RPMI7951 (cell line): ENCODE measurements at places on chromosomes 6 and 20.

- peak; percentile 78 for DNase-seq
Observed at GRCh38 chr6:13908955-13909381, 15.8 kb upstream of the RNF182 start.

GRCh38 chr6:31861919-31862343, 690 bp downstream of the NEU1 start:
- no peak for DNase-seq

DNA sequence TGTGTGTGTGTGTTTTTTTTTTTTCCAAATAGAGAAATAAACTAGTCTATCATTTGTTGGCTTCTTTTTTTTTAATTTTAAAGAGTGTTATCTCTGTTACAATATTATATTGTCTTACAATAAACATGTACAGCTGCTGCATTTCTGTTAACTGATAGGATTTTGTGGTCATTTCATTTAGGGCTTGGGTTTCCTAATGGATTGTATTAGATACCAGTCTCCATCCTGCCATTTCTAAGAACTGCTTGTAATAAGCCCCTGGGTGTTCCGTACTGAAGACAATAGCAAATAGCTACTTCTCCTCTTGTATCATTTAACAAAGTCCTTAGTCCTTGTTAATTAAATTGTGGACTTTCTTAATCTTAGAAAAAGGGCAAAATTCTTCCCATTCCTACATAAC, 45.7 kb downstream of the SOBP start:
- DNase-seq: no peak

DNA sequence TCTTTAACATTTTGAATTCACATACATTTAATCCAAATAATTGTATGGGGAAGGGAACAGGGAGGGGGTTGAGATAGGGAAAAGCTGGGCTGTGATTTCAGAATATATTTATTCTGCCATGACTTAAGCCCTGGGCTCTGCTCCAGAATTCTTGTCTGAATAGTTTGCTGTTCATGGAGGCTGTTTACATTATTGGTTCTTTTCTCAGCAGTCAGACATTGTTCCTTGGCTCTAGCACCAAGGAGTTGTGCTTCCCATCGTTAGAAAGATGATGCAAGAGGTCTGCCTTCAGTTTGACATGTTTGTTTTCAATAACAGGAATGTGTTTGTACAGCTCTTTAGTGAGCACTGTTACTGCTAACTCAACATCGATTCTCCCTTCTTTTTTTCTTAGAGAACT, 198.8 kb upstream of the CDYL start:
- peak; percentile 29 for DNase-seq
